ENCODE measurements at places on chromosomes 2 and 18. TPM values are rescaled to one million over a fixed set of nuclear protein-coding genes. Genes with fewer than 3 reads are reported as not detected.
A peak's percentile ranks its signal among the peaks of the same experiment; 100 is the strongest.

DNA sequence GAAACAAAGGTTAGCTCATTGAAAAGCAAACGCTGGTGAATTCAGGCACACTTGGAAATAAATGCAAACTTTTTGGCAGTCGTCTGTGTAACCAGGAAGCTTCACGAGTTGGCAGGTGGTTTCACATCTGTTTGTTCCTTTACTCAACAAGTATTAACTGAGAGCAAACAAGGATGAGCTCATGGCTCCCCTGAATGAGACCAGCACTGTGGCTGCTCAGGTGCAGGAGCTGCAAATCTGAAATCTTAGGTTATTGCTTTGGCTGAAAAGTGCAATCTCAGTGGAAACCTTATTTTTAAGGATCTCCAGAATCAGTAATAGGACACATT is 46.3 kb downstream of the SH3RF3 start:
- no peak for DNase-seq

GRCh38 chr2:216690853-216691741 is 4.3 kb downstream of the IGFBP5 start:
- peak; percentile 81 for DNase-seq

Gene MYL1
- not detected for total RNA-seq

- no peak for DNase-seq
Observed at GRCh38 chr18:59660786-59661743, 36.2 kb downstream of the CCBE1 start.

DNA sequence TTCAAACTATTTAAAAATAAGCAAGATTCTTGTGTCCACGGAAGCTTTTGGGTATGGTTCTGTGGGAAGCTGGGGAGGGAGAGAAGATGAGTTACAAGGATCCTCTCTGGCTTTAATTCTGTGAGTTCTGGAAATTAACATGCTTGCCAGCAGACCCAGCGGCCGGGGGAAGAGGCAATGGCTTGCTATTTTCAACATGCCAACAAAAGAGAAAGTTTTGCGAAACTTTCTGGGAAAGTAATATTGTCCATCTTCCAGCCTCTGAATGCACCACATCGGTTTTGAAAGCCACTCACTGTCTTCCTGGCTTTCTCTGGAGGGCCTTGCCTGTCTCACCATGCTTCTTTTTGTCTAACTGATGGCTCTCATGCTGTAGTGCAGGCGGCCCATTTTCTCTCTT is 85.7 kb downstream of the EN1 start:
- DNase-seq: no peak

Gene LPIN1
- 12.2 TPM for total RNA-seq

DNA sequence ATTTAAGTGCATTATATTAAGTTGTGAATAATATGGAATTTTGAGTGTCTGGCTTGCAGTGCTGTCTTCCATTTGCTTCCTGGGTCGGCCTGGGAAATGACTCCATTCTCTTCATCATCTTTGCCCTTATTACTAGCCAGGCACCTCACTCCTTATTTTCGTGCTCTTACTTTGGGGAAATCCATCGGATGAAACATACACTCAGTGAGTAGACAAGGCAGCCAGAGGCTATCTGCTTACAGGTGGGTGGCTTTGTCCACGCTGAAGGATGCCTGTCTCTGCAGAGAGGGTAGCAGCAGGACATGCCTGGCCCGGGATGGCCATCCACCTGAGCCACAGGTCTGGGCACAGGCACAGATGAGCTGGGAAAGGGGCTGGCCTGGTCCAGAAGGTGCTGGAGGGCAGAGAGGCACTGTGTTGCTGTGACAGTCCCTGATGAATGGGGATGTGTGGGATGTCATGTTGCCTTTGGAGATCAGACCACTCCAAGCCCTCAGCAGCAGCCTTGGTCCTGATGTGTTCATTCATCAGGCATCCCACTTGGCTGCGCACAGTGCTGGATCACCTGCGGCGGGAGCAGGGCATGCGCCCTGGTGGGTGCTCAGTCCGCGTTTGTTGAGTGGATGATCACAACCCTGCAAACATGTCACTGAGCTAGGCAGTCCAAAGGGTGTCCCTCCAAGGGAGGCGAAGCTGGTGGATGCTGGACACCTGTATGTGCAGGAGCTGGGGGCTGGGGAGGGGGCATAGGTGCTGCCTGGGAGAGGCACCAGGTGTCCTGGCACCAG is 236.0 kb downstream of the LDLRAD4 start:
- no peak for DNase-seq

DNA sequence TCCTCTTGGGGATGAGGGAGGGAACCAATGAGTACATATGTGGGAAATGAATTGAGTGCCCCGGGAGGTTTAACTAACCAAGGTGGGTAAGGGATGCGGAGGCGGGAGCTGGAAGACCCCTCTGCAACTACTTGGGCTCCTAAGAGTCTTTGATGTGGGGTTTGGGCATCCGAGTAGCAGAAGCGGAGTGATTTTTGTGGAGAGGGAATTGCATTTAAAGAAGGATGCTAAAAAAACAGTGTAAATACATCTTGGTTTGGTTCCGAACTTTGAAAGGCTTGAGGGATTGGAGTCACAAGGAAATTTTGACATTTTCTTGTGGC is 215.7 kb downstream of the MCFD2 start:
- no peak for DNase-seq

GRCh38 chr2:203982276-203982675 is 45.7 kb downstream of the ICOS start:
- no peak for DNase-seq

- no peak for DNase-seq
Observed at GRCh38 chr18:63000839-63001238, 285.5 kb downstream of the PHLPP1 start.

Gene LRATD1
- 9.4 TPM for total RNA-seq

GRCh38 chr2:216758256-216759155 is 63.2 kb upstream of the IGFBP5 start:
- no peak for DNase-seq

DNA sequence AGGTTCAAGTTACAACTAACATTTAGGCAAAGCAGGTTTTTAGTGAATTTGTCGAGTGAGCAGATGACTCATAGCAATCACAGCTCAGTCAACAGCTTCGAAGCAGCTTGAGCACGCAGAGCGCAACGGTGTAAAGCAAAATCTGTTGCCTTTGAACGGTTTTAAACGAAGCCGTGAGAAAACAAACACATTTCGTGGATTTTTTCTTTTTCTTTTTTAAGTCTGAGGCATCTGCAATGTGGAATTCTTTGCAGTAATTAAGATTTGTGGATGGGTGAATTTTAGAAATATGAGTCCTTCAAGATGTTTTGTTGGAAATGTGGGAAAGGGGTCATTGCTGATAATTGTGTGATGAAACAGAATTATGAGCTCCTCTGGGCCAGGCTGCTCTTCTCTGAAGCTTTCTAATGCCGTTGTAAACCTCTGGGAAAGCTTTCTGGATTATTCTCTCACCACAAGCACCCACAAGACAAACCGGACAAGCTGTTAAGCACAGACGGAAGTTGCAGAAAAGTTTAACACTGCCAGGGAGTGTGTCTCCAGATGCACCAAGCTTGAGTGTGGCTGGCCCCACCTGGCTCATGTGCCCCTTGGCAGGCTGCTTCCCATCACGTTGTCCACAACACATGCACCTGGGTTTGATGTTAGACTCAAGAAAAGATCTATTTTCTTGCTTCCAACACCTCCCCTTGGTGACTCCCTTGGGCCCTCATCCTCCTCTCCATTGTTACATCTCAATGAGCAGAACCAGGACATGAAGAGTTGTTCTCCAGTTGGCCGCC is 224.7 kb downstream of the ACKR3 start:
- no peak for DNase-seq

DNA sequence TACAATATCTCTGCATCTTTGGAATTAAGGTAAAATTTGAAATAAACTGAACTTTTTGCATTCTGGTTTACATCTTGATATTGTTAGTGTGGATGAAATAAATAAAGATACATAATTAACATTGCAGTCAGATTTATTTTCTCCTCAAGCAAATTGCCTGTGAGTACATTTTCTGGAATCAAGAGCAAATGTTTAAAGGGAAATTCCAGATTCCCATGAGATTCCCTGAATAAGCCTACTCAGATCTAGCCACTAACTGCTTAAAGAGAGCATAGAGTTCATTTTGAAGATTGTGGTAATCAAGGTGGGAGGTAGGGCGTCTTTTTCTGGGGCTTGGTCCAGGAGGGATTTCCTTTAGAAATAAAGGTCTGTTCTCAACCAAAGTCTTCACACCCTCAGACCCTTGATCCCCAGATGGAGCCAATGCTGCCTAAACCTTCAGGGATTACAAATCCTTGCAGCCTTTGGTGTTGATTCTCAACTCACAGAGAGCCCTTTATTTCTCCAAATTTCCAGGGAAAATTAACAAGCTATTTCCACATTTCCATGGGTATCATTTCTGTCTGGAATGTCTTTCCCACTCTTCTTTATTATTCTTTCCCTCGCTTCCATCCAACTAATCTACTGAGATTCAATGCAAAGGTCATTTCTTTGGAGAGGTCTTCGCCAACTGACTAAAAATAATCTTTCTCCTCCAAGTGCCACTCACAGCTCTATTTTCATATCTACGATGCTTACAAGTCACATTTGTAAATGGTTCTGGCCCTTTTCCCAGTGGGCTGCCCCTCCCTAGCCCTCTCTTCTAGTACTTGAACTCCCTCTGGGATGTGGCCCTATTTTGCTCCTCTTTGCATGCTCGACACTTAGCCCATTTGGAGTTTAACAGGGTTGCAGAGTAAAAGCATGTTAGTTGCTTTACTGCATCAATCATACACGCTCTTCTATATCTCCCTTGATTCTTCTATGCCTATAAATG is 79.8 kb upstream of the SPATS2L start:
- DNase-seq: no peak

- DNase-seq: no peak
Observed at GRCh38 chr2:175889701-175890302, 112.3 kb downstream of the LNPK start.

DNA sequence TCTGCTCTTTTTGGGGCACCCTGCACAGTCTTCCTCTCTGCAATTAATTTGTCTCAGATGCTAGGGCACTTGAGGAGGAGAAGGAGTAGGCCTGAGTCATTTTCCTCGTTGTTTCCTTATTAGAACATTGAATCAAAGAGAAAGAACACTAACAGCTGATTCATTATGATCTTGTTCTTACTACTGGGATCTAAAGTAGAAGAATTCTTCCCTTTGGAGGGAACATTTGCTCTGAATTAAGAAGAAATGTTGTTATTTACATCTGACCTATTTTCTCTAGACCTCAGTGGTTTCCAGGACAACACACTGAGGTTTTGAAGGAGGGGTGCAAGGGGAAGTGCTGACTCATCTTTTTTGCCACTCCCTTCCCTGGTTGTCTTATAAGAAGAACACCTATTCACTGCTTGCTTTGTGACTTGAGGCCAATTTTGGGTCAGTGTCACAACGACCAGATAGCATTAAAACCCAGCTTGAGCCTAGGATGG is 24.3 kb upstream of the STAT1 start:
- DNase-seq: no peak

- DNase-seq: peak; percentile 47
Observed at GRCh38 chr2:218168635-218169462, 2.1 kb upstream of the CXCR1 start.

GRCh38 chr18:40695526-40695925 is 1259.5 kb upstream of the PIK3C3 start:
- no peak for DNase-seq

Gene COL6A3
- 1.8 TPM for total RNA-seq

DNA sequence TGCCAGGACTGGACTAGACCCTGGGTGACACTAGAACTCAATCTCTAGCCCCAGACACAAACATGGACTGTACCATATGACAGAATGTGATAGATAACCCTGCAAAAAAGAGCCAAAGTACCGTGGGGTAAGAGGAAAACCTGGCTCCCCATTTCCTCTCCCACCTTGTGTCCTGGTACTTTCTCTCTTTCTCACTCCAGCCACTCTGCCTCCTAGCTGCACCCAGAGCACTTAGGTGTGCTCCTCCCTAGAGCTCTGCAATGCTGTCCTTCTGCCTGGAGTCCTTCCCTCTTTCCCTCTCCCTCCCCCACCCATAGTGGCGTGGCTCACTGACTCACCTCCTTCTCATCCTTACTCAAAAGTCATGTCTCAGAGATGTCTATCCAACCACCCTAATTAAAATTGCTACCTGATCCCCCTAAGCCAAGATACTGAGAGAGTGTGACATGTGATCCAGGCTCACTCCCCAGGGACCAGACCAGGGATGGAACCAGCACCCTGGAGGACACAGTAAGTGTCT is 171.3 kb downstream of the LOXHD1 start:
- DNase-seq: no peak

- DNase-seq: peak; percentile 67
Observed at GRCh38 chr18:24543795-24544498, 83.5 kb downstream of the HRH4 start.

DNA sequence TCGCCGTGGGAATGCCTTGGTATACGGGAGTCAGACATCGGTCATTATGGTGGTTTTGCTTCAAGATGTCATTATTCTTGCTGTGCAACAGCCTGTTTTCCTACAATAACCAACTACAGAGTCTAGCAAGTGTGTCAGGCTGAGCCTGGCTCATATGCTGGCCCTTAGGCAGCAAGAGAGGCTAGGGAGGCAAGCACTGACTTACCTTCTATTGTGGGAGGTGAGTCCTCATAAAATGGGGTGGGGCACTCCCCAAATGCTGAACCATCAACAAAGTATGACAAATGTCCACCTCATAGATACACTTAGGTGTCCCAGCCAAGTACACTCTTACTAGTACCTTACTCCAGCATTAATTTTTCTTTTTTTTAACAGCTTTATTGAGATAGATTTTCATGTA is 77.0 kb upstream of the ATL2 start:
- DNase-seq: no peak

DNA sequence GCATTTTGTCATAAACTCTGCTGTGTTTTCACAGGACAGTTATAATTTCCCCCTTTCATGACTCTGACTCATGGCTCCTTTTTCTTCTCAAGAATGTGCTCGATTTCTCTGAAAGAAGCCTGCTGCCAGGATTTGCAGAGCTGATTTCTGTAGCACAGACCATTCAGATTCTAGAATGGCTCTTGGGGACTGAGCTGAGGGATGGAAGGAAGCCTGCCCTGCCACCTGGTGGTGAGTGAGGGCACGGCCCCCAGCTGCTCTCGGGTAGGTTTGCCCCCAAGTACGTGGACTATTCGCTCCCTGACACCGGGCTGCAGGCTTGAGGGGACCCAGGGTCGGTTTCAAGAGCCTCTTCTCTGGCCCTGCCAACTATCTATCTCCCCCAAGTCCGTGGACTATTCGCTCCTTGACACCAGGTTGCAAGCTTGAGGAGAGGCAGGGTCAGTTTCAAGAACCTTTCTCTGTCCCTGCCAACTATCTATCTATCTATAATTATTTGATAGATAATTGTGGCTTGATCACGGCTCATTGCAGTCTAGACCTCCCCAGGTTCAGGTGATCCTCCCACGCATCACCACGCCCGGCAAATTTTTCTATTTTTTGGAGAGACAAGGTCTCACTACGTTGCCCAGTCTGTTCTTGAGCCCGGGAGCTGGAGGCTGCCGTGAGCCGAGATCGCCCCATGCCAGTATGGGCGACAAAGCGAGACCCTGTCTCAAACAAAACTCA is 1.4 kb upstream of the SMYD5 start:
- DNase-seq: peak; percentile 78

GRCh38 chr2:85753525-85754312 is at the start of gene ATOH8:
Gene ATOH8 (plus strand): TSS chr2:85753991. CDS start chr2:85754190, 199 bp downstream.
- DNase-seq: peak; percentile 40

Gene LONRF2
- total RNA-seq: not detected

Gene TMEM17
- 1.1 TPM for total RNA-seq

Measured in lung microvascular endothelial cell (primary cell).